Body of pancreas (tissue), 4 donors: ENCODE measurements at places on chromosomes 12 and 14. TPM values are rescaled to one million over a fixed set of nuclear protein-coding genes. Genes with fewer than 3 reads are reported as not detected.
A peak's percentile ranks its signal among the peaks of the same experiment; 100 is the strongest.

- no peak for DNase-seq
- no peak overlapping the region for H3K27ac ChIP-seq
- H3K4me3 ChIP-seq: no peak overlapping the region
- H3K27me3 ChIP-seq: no peaks in the 10 kb centered on the region
- H3K36me3 ChIP-seq: no peaks in the 10 kb centered on the region
- H3K4me1 ChIP-seq: no peaks in the 10 kb centered on the region
These were observed 208.1 kb downstream of the AKAP6 start for GRCh38 chr14:32537166-32537565.

GRCh38 chr12:65662590-65662989, 161.7 kb upstream of the HMGA2 start:
- H3K4me1 ChIP-seq: no peaks in the 10 kb centered on the region
- no peak overlapping the region for H3K27ac ChIP-seq
- H3K36me3 ChIP-seq: no peaks in the 10 kb centered on the region
- no peaks in the 10 kb centered on the region for H3K27me3 ChIP-seq

DNA sequence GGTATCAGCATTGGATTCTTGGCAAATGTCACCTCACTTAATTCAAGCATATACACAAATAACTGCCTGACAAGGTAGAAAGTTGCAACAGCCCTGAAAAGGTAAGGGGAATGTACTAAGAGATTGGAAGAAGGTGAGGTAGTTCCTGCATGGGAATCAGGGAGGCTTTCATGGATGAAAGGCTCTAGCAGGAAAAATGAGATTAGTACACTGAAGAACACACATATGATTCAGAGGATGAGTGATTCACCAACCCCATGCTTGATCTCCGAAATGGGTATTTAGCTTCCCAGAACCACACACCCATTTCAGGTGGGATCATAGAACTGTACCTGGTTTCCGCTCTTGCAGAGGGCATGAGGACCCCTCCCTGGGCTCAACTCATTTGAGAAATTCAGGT, 65.8 kb downstream of the PAH start:
- no peak for DNase-seq
- H3K36me3 ChIP-seq: no peaks in the 10 kb centered on the region
- no peak overlapping the region for H3K4me3 ChIP-seq
- no peaks in the 10 kb centered on the region for H3K27me3 ChIP-seq
- H3K27ac ChIP-seq: no peak overlapping the region

DNA sequence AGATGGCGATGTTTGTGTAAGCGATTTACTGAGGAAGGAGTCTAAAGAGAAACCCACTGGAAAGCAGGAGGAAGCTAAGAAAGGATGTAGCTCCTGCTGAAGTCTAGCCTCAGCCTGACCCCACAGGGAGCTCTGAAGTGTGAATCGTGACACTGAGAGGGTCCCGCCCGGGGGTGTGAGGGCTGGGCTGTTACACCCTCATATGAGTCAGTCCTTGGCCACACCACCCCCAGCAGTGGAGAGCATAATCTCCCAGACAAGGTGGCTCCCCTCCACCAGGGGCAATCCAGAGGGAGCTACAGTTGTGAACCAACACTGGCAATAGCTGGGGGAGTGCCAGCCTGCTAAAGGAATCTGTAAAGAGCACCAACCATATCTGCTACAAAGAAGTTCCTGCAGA, 31.5 kb downstream of the SVOP start:
- H3K27ac ChIP-seq: no peak overlapping the region
- no peak for DNase-seq
- H3K4me1 ChIP-seq: no peaks in the 10 kb centered on the region

- no peaks in the 10 kb centered on the region for H3K36me3 ChIP-seq
- H3K27me3 ChIP-seq: no peaks in the 10 kb centered on the region
- H3K4me1 ChIP-seq: no peaks in the 10 kb centered on the region
- no peak overlapping the region for H3K4me3 ChIP-seq
These were observed 132.7 kb upstream of the USP15 start for GRCh38 chr12:62127516-62127915.

DNA sequence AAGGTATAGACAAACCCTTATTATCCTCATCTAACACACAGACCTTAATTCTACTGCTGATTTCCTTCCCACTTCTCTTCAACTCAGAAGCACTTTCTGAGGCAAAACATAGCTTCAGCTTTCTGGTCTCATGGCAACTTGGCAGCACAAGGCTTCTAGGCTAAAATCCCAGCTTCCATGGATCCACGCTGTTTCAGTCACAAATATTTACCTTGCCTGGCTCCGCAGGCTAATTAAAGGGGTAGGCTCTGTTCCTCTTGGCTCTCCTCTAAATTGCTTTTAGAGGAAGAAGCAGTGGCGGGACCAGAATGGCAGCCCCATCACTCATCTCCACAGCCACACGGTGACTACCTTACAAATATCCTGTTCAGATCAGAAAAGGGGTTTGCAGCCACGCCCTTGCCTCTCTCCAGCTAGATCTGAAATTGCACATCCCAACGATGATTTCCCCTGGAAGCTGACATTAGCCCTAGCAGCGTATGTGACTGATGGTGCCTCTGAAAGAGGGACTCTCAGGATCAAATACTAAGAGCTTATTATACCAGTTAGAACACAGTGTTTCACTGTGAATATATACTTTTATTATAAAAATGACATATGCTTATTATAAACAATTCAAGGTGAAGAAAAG, 221.5 kb upstream of the NUDT4 start:
- no peaks in the 10 kb centered on the region for H3K27me3 ChIP-seq
- H3K4me3 ChIP-seq: no peak overlapping the region
- H3K4me1 ChIP-seq: peaks cover 14% of the 10 kb centered on the region
- no peak overlapping the region for H3K27ac ChIP-seq
- peak; percentile 16 for DNase-seq

Gene PPFIA2
- total RNA-seq: 0.52 TPM

Gene MYO1H
- not detected for total RNA-seq
